ENCODE measurements at places on chromosomes 3 and 15. TPM values are rescaled to one million over a fixed set of nuclear protein-coding genes. Genes with fewer than 3 reads are reported as not detected.

The CFAP91 gene
- 0.90 TPM for total RNA-seq

The TMED3 gene
- total RNA-seq: 137 TPM

The CCR9 gene
- total RNA-seq: not detected

The ALCAM gene
- total RNA-seq: 32.3 TPM

The CHRM5 gene
- total RNA-seq: not detected

The POLQ gene
- total RNA-seq: 11.9 TPM

The ARRDC4 gene
- 2.9 TPM for total RNA-seq

The THBS1 gene
- 61.9 TPM for total RNA-seq

The P2RY1 gene
- total RNA-seq: 0.08 TPM

The ANKRD34C gene
- total RNA-seq: not detected

The NUP210 gene
- total RNA-seq: 36.8 TPM

The IFT122 gene
- total RNA-seq: 52.4 TPM

DNA sequence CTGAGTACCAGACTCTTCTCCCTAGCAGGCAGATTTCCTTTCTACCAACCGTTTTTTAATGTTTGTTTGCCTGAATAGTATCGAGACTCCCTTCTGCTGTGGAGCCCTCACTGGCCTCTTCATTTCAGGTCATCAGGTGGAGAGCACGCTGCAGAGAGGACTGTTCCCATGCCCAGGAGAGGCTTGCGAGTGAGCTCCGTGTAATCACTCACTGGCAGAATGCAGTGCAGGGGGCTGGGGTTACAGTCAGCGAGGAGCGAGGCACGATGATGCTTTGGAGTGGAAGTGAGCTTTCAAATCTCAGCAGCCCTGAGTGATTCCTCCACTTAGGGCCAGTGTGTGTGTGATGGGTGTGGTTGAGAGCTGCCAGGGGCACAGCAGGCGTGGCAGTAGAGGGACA lies 385.2 kb downstream of the SHQ1 start:
- no peak for DNase-seq

GRCh38 chr3:37511463-37511920 lies 337.1 kb upstream of the LRRFIP2 start:
- no peak for DNase-seq

DNA sequence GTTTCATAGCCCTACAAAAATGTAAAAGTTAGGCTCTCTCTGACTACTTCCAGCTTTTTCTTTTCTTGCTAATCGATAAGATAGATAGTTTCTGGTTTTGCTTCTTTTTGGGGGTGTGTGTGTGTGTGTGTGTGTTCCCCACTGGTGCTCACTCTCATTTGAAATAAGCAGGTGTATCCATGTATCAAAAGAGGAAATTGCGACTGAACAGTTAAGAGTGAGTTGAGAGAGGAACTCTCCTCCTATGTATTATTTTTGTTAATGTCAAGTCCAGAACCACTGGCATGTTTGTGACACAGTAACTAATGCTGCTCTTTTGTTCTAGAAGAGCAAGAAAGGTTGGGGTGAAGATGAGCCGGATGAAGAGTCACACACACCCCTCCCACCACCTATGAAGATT lies 96.7 kb upstream of the UMPS start:
- DNase-seq: no peak

DNA sequence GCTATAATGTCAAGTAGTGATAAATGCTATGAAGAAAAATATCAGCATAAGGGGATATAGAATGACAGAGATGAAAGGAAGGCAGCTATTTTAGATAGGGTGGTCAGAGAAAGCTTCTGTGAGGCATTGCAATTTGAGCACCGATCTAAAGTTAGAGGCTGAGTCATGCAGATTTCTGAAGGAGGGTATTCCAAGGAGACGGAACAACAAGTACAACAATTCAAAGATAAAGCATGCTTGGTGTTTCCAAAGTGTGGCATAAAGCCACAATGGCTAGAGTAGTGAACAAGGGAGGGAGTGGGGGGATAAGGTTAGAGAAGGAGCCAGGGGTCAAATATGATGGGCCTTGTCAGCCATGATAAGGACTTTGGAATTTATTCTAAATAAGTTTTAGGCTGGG lies 71.9 kb downstream of the PFN2 start:
- DNase-seq: no peak

GRCh38 chr15:65827065-65827464 lies 35.0 kb upstream of the DENND4A start:
- no peak for DNase-seq

GRCh38 chr15:42045211-42045615 lies 24.4 kb upstream of the PLA2G4E start:
- no peak for DNase-seq

DNA sequence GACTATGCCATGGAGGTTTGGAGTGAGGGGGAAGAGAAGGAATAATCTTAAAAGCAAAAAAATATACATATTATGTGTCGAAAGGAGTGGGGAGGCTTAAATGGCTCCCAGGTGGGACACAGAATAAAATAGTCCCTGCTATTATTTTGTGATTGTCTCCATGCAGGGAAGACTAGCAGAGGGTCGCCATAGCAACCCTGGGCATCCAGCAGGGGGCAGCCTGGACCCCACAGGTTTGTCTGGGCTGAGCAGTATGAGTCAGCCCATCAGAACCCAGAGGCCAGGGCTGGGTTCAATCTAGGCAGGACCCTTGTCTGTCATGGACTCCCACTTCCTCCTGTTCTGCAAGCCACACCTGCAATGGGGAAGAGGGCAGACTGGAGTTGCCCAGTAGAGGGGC lies 17.6 kb upstream of the LINGO1 start:
- DNase-seq: no peak

DNA sequence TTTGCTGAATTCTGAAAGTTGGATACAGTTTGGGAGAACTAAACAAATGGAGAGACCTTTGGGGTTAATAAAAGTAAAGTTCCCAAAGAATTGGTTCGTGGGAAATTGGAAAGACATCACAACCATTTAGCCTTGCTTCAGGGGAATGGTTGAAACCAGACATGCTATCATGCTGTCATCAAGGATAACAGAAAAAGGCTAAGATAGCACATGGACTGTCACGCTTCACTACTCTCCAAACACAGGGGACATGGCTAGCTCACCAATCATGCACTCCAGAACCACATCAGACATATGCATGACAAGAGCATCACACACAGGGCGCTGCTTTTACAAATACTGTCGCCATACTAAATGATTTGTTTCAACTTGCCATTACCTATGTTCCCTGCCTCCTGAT lies 671.7 kb upstream of the ROBO1 start:
- no peak for DNase-seq

DNA sequence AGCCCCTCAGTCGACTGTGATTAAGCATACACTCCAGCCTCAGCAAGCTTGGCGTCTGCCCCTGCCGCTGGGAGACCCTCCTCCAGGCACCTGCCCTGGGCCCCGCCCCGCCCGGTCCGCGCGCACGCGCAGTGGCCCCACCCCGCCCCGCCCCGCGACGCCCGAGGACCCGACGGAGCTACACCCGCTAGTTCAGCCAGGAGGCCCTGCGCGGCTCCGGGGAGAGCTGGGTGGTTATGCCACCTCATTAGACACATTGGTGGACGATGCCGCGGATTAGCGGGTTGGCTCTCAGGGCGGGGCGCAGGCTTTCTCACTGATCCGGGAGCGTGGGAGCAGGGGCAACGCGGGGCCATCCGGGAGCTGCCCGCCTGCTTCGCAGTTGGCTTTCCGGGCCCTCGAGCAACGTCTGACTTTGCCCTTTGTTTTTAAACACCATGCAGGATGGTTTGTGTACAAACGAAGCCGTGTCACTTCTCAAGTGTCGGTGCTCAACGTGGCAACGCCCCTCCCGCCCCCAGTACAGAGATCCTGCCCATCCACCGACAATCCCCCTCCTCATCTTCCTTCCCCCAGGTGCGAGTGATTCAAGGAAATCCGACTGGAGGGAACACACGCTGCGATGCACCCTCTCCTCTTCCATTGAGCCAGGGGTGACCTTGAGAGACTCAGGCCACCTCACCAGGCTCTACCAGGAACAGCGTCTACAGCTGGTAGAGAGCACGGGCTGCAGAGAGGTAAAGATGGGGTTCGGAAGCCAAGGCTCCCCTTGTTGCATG lies 109.3 kb downstream of the SHQ1 start:
- DNase-seq: no peak

DNA sequence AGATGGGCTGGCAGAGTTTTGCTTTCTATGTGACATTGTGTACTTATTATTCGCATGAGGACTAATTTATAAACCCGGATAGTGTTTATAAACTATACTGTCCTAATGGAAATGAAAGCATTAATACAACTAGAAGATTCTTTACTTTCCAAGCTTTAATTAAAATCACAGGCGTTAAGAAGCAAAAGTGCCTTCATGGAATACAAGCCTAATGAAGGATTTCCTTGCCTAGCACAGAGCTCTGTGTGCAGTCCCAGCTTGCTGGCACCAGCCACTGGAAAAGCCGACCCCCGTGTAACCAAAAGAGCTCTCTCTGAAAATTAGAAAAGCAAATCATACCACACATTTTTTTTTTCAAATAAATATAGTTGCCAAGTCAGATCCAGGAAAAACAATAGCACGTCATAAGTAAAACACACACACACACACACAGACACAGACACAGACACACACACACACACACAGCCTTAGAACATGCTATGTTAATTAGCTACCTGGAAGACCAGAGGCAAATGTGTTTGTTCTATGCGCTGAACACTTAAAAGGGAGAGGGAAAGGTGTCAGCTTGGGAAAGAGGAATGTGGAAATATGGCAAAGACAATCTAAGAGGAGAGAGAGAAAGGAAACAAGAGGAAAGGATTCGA lies 1084.2 kb downstream of the TUSC7 start:
- no peak for DNase-seq

- DNase-seq: no peak
These were observed 224.8 kb upstream of the BHLHE40 start for GRCh38 chr3:4754180-4755086.

- DNase-seq: no peak
These were observed 25.8 kb upstream of the ANXA2 start for GRCh38 chr15:60423537-60423936.

DNA sequence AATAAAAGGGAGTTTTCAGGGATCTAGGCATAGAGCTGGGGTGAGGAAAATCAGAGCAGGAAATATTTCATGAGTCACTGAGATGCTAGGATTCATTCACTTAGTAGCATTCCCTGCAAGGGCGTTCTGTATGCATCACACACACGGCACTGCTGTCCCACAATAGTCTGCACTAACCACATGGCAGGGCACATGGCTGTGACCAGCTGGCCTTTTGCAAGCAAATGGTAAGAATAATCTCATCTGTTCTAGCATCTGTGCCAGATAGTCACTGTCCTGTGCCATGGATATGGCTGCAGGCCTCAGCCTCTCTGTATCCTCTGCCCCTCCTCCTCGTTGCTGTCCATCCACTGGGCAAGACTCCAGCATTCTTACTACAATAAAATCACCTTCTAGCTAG lies 37.8 kb downstream of the BOC start:
- no peak for DNase-seq

DNA sequence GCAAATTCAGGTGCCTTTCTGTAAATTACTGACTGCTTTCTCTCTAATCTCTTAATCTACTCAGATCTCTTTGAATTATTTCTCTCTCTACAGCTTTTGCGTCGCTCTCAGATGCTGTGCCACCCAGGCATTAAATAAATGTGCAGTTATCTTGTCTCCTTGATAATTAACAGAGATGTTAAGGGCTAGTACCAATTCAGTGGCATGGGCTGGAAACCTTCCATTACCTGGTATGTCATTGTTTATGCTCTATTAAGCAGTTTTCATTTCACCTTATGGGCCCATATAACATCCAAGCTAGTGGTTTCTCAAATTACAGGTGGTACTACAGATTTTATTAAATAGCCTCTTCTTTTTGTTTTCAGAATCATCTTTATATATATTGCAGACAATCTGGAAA lies 66.0 kb downstream of the PEX5L start:
- no peak for DNase-seq

- no peak for DNase-seq
These were observed 3.6 kb upstream of the GNB4 start for GRCh38 chr3:179454887-179455286.

DNA sequence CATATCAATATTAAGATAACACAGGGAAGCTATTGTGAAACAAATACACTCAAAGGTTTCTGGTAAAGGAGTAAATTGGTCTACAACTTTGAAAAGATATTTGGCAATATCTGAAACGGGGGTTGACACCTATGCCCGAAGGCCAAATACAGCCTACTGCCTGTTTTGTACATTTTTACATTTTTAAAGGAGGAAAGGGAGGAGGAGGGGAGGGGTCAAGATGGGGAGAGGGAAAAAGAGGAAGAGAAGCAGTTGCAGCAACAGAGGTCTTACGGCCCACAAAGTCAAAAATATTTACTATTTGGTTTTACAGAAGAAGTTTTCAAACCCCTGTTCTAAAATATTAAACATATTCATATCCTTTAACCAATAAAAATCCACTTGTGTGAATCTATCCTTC lies 94.2 kb downstream of the FMN1 start:
- DNase-seq: no peak

GRCh38 chr3:59820352-59820934 lies 770.6 kb upstream of the CFAP20DC start:
- no peak for DNase-seq

DNA sequence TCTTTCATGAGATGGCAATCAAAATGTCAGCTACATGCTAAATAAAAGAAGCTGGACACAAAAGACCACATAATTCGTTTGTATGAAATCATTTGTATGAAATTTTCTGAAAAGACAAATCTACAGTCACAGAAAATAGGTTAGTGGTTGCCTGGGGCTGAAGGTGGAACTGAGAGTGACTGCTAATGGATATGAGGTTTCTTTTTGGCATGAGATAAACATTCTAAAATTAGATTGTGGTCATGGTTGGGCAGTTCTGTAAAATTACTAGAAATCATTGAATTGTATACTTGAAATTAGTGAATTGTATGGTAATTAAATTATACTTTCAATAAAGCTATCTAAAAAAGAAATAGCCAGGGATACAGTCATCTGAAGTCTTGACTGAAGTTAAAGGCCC lies 2.7 kb upstream of the DMXL2 start:
- no peak for DNase-seq

DNA sequence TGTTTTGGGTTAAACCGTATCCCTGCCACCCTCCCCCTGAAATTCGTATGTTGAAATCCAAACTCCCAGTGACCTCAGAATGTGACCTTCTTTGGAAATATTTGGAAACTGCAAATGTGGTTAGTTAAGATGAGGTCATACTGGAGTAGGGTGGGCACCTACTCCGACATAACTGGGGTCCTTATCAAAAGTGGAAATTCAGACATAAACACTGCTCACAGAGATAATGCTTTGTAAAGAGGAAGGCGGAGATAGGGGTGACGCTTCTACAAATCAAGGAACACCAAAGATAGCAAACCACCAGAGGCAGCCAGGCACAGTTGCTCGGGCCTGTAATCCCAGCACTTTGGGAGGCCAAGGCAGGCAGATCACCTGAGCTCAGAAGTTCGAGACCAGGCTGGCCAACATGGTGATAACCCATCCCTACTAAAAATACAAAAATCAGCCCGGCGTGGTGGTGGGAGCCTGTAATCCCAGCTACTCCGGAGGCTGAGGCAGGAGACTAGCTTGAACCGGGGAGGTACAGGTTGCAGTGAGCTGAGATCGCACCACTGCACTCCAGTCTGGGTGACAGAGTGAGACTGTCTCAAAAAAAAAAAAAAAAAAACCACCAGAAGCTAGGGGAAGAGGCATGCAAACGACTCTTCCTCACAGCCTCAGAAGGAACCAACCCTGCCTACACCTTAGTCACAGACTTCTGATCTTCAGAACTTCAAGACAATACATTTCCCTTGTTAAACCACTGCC lies 51.1 kb upstream of the CHD2 start:
- no peak for DNase-seq

Data from Panc1 (cell line).